CD4-positive, alpha-beta T cell treated with Interleukin-12 subunit alpha and Interleukin-12 subunit beta, for 1 hour (primary cell): ENCODE measurements at places on chromosomes 12 and 14.

GRCh38 chr12:52798671-52799504 is 3.0 kb upstream of the KRT3 start:
- DNase-seq: no peak

DNA sequence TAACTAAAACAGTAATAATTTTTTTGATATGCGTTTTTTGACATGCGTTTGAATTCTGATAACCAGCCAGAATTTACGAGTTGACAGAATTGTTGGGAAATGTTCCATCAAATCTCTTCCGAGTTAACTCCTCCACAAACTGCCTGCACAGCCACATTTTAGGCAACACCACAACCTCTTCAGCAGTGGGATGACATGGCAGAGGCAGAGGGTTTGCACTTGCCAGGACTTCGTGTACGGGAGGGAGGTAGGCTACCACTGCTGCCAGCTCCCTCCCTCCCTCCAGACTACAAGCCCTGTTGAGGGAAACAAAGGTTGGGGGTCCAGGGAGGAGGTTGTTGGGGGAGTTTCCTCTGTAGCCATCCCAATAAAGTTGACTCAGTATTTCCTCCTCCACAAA is 14.5 kb upstream of the ACTR6 start:
- DNase-seq: no peak

DNA sequence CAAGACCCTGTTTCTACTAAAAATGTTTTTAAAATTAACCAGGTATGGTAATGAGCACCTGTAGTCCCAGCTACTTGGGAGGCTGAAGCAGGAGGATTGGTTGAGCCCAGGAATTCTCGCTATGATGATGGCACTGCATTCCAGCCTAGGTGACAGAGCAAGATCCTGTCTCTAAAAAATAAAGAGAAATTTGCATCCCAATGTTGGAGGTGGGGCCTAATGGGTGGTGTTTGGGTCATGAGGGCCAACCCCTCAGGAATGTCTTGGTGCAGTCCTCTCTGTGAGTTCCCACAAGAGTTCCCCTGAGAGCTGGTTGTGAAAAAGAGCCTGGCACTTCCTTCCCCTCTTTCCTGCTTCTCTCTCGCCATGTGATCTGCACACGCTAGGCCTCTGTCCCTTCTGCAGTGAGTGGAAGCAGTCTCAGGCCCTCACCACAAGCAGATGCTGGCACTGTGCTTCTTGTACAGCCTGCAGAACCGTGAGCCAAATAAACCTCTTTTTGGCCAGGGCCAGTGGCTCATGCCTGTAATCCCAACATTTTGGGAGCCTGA is 11.3 kb downstream of the ACOT6 start:
- no peak for DNase-seq

DNA sequence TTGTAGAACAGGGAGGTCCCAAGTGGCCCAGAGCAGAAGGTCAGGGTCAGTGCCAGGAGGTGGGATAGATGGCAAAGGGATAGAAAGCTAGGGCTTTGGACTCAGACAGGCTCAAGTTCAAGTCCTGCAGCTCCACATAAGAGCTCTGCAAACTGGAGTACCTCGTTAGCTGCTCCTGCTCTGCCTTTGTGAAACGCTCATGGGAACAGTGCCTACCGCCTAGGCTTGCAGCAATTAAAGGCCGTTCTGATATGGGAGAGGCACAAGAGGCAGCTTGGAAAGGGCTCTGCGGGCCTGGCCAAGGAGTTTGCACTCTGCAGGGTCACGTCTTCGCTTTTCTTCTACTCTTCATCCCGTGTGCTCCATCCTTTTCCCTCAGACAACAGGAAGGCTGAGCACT is 54.1 kb downstream of the MAP1LC3B2 start:
- no peak for DNase-seq

DNA sequence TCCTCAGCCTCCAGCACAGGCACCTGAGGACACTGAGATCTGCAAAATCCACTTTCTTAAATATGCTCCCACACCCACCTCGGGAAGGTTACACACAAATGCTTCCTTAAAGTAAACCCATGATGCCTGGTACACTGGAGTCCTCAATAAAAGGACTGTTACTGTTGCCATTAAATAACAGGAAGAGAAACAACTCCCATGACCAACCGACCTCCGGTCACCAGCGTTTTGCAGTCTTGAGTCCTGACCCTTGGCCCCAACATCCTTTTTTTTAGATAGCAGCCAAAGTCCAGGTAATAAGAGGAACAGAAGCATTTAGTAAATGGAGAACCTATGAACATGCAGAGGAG is 42.4 kb downstream of the ITPK1 start:
- DNase-seq: no peak
